ENCODE measurements at places on chromosomes 1 and 21.

DNA sequence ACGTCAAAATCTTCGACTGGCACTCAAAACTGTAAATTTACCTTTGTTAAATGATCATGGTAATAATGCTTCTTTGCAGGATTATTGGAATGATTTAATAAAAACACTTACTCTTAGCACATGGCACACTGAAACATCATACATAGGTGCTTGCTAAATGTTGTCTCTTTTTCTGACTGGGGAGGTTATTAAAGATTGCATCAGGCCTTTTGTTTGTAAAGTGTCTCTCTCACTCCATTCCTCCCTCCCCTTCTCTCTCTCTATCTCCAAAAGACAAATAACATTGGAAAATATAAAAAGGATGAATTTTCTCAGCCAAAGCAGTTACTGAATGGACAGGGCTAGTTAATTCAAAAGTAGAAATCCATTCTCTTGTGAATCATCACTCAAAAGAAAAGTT is 404.2 kb downstream of the DPYD start:
- no peak for DNase-seq

GRCh38 chr1:91398291-91398690 is 6.3 kb downstream of the HFM1 start:
- no peak for DNase-seq

- no peak for DNase-seq
Measured at GRCh38 chr1:186849826-186850225, 21.1 kb downstream of the PLA2G4A start.

DNA sequence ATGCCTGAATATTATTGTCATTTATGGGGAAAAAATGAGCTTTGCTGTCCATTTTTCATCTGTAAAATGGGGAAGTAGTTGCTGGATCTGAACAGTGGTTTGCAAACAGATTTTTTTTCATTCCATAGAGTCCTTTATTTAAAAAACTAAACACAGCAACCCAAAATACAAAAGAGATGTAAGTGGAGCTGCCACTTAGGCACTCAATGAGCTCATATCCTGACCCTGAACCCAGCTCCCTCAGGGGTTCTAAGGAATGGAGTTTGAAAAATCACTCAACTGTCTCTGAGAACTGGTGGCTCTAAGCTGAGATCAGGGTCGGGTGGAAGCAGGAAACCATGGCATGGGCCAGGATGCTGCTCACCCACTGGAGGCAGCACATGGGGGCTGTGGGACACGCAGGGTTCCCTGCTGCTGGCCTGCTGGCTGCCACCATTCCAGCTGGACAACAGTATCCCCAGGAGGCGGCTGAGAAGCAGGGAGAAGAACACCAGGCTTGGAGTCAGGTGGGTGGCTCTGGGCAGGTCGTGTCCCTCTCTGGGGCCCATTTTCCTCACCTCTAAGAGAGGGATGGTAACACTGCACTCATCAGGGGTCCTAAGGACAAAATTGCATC is 9.6 kb upstream of the ECE1 start:
- no peak for DNase-seq

DNA sequence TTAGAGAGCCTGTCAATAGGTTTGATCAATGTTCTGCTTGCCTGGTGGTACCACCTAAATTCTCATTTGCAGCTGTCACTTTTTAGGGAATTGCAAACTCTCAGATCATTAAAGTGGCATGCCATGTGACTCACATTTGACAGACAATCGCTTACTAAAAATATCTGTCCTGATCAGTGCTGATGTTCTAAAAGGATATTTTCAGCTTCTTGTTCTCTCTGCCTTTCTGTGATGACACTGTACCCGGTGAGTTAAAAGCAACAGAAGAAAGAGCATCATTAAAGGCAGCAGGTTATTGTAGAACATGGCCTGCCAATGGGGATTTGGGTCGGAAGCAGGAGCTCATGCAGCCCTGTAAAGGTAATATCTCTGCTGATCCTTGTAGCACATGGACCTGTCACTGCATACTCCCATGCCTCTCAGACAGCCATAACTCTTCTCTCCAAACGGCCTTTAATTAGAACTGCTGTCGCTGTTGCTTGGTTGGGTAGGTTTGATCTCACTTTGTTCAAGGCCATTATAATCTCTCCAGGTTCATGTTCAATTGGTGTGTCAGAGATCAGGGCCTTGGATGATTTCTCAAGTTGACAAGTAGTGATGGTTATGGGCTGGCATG is 441.3 kb upstream of the DEPDC1 start:
- no peak for DNase-seq

DNA sequence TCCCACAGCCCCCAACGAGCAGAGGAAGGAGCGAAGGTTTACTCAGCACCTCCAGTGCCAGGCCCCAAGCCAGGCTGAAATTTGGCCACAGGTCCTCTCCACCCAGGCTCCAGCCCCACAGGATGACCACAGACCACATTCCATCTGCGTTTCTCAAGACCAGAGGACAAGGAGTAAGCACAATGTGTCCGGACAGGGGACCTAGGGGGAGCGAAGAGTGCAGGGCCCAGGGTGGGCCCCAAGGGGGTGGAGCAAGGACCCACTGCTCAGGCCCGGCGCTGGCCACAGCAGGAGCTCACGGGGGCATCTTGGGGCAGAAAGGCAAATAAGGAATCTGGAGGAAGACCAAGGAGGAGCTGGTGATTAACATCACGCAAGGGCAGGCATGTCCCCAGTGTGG is 100.5 kb downstream of the NPHP4 start:
- DNase-seq = no peak

- no peak for DNase-seq
Measured at GRCh38 chr1:196734460-196734859, 40.2 kb upstream of the CFHR3 start.

DNA sequence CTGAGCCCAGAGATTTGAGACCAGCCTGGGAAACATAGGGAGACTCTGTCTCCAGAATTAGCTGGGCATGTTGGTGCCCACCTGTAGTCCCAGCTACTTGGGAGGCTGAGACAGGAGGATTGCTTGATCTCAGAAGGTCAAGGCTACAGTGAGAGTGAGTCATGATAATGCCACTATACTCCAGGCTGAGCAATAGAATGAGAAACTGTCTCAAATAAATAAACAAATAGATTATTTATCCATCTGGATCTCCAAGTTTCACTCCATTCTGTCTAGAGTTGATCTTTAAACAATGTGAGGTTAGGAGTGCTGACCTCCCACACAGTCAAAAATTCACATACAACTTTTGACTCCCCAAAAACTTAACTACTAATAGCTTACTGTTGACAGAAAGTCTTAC is 106.8 kb upstream of the PALMD start:
- DNase-seq = no peak

- DNase-seq = peak; percentile 23
Measured at GRCh38 chr1:21232044-21232443, 55.3 kb upstream of the EIF4G3 start.

DNA sequence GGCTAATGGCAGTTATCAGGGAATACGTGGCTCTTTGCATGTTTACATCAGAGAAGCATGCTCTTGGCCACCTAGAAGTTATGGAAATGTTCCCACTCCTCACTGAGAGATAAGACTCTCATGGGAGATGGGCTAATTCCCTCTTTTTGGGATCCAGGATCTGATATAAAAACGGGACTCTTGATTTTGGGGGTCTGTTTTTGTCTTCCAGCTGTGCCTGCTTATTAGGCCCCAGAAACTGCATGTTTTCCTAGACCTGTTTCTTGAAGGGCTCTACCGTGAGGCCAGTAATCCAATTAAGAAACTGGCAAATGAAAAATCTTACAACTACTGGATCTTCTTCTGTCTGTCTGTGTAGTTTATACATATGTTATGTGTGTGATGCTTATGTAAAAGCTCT is 47.0 kb upstream of the PTCH2 start:
- DNase-seq = no peak

GRCh38 chr1:206705191-206705590 is 20.5 kb downstream of the MAPKAPK2 start:
- DNase-seq = no peak

DNA sequence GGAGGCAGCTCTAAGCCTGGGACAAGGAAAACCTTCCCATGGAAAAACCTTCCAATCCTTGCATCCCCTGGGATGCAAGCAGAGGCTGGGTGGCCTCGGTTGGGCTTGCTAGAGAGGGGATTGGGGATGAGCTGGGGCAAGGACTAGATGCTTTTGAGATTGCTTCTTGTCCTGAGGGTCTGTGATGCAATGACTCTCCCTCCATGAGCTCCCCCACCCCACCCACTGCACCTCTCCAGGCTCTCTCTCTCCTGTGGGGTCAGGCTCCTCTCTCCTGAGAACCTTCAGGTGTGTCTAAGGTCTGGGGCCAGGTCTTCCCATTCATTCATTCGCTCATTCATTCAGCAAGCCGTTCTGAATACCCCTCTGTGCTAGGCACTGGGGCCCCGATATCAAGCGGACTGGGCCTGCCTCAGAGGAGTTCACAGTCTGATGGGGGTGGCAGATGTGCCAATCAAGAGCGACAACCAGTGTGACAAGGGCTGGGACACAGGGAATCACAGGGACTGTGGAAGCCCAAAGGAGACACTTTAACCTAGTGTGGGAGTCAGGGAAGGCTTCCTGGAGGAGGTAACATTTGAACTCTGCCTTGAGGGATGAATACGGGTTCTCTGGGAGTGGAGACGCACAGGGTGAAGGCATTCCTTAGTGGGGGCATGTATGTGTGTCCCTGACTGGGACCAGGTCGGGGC is 6.5 kb downstream of the LDLRAD1 start:
- no peak for DNase-seq

DNA sequence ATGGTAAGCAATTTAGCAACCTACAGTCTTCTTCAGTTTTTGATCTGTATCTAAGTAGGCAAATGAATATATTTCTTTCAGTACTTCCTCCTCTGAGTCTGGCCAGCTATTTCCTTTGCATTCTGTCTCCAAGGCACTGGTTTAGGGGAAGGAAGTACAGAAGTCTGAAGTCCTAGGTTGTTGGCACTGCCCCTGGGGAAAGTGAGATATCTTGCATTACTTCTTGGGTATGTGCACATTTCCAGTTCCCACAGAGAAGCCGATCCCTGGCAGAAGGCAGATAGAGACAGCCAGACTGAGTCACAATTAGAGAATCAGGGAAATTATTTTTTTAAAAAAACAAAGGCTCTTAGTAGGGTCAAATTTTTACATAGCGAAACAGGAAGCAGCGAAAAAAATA is 98.8 kb downstream of the RASAL2 start:
- no peak for DNase-seq
